Left lung (tissue), 14 donors: ENCODE measurements at places on chromosomes 7 and 10. TPM values are rescaled to one million over a fixed set of nuclear protein-coding genes. Genes with fewer than 3 reads are reported as not detected.

The ABCB1 gene
- total RNA-seq, result 7.0 TPM

The OR2A1 gene
- total RNA-seq, result not detected

The CCT6A gene
- 84.9 TPM for total RNA-seq

The ASB10 gene
- not detected for total RNA-seq

The GLI3 gene
- total RNA-seq, result 29.5 TPM

The GRID1 gene
- 2.6 TPM for total RNA-seq

DNA sequence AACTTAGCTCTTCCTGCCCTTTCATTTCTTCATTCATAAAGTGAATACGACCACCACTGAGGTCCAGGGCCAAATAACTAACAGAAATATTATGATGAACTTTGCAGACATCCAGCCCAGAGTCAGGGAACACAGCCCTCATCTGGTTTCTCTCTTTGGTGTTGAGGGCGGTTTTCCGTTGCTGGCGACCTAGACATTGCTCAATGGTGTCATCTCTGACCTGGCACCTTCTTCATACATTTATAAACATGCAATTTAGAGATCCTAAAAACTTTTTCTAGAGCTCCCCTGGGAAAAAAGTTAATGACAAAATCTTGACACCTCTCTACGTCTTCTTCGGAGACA is 324 bp upstream of the TET1 start:
- H3K27me3 ChIP-seq, result peaks cover 75% of the 10 kb centered on the region
- peak overlapping the region; percentile 42 for H3K4me3 ChIP-seq
- no peak for DNase-seq
- H3K27ac ChIP-seq, result no peak overlapping the region
- no peaks in the 10 kb centered on the region for H3K36me3 ChIP-seq

- DNase-seq, result no peak
- no peak overlapping the region for H3K27ac ChIP-seq
- peaks cover 5% of the 10 kb centered on the region for H3K4me1 ChIP-seq
- no peaks in the 10 kb centered on the region for H3K27me3 ChIP-seq
- H3K36me3 ChIP-seq, result no peaks in the 10 kb centered on the region
These were observed 97.8 kb downstream of the PLXDC2 start for GRCh38 chr10:19913987-19914386.

DNA sequence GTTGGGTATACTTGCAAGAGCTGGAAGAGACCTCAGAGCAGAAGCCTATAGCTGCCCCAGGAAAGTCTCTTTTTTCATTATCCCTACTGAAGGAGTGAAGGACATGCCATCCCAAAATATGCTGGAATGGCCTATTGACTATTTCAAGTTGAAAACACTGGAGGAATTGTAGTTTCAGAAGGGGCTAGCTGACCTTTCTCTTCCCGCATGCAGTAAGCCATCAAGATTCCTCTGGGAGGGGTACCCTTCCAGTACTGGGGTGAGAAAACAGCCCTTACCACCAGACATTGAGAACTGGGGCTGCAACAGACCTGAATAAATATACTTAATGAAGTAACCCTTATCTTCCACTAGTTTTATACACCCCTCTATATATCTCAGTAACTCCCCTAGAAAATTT is 41.7 kb downstream of the CHCHD3 start:
- no peak overlapping the region for H3K4me3 ChIP-seq
- no peaks in the 10 kb centered on the region for H3K4me1 ChIP-seq
- no peaks in the 10 kb centered on the region for H3K27me3 ChIP-seq
- H3K27ac ChIP-seq, result no peak overlapping the region
- no peaks in the 10 kb centered on the region for H3K36me3 ChIP-seq
- DNase-seq, result no peak

DNA sequence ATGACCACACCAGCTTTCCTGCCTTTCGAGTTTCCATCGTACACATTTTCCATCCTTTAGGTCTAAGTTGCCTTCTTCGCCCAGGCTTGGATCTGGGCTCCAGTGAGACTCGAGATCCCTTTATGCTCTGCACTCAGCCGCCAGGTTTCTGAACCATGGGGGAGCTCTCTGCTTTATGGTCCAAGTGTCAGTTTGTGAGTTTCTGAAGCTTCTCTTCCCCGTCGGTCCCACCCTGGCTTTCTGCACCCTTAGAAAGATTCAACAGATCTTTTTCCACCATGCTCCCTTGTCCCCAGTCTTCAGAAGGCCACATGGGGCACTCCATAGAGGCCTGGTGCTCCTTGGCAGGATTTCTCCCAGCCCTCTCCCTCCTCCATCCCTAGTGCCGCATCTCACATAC is 402.0 kb downstream of the PTPRN2 start:
- H3K27me3 ChIP-seq, result no peaks in the 10 kb centered on the region
- H3K4me1 ChIP-seq, result no peaks in the 10 kb centered on the region
- H3K36me3 ChIP-seq, result no peaks in the 10 kb centered on the region
- H3K27ac ChIP-seq, result no peak overlapping the region
- no peak overlapping the region for H3K4me3 ChIP-seq

GRCh38 chr10:58704671-58705141 is 192.0 kb downstream of the BICC1 start:
- no peak overlapping the region for H3K27ac ChIP-seq
- H3K36me3 ChIP-seq, result no peaks in the 10 kb centered on the region
- no peak for DNase-seq
- no peaks in the 10 kb centered on the region for H3K4me1 ChIP-seq

GRCh38 chr10:76298329-76298728 is 866.9 kb downstream of the LRMDA start:
- H3K27me3 ChIP-seq, result no peaks in the 10 kb centered on the region
- no peaks in the 10 kb centered on the region for H3K36me3 ChIP-seq
- H3K4me3 ChIP-seq, result no peak overlapping the region
- peaks cover 4% of the 10 kb centered on the region for H3K4me1 ChIP-seq
- no peak overlapping the region for H3K27ac ChIP-seq

DNA sequence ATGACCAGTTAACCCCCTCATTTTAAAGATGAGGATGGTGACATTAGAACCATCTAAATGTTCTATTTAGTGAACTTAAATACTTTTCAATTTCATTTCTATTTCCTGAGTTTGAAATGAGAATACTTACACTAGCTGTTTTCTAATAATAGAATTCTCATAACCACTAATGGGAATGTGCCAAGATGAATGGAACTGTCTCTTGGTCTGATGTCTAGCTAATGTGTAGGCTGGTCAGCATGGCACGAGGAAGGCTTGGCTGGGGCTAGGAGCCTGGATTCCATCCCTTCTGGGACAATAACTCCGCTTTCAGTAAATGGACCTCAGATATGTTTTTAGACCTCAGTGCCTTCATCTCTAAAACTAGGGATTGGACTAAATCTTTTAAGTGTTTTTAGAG is 185.8 kb upstream of the NRP1 start:
- DNase-seq, result no peak
- H3K36me3 ChIP-seq, result no peaks in the 10 kb centered on the region
- no peak overlapping the region for H3K4me3 ChIP-seq
- H3K4me1 ChIP-seq, result no peaks in the 10 kb centered on the region
- H3K27me3 ChIP-seq, result no peaks in the 10 kb centered on the region

- H3K27me3 ChIP-seq, result no peaks in the 10 kb centered on the region
- no peak for DNase-seq
- H3K27ac ChIP-seq, result no peak overlapping the region
- no peaks in the 10 kb centered on the region for H3K4me1 ChIP-seq
These were observed 77.4 kb downstream of the RNLS start for GRCh38 chr10:88505680-88506215.

DNA sequence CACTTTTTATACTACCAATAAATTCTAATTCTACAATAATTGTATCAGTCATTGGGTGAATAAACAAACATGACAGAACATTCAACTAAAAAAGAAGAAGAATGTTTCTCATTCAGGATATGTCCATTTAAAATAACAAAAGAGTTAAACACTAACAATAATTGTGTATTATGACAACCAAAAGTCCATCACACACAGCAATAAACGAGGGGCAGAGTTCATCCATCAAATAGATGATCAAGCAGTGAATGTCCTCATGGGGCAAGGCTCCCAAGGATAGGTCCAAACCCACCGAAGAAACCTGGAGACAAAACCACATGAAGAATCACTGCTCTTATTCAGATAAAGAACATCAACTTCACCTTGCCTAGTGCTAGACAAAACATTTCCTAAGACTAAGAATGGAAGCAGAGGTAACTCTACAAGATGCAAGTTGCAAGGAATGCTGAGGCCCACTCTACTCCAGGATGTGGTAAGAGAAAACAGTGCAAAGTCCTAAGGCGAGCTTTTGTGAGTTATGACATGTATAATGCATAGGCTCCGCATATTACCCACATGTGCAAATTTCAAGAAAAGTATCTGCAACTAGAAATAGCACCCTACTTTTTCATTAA is 115.1 kb downstream of the PARD3 start:
- no peak overlapping the region for H3K4me3 ChIP-seq
- no peaks in the 10 kb centered on the region for H3K27me3 ChIP-seq
- H3K4me1 ChIP-seq, result peaks cover 21% of the 10 kb centered on the region

GRCh38 chr10:17865351-17865750 is 56.2 kb downstream of the MRC1 start:
- DNase-seq, result no peak
- H3K27ac ChIP-seq, result no peak overlapping the region
- no peaks in the 10 kb centered on the region for H3K4me1 ChIP-seq
- no peaks in the 10 kb centered on the region for H3K27me3 ChIP-seq
- H3K4me3 ChIP-seq, result no peak overlapping the region

DNA sequence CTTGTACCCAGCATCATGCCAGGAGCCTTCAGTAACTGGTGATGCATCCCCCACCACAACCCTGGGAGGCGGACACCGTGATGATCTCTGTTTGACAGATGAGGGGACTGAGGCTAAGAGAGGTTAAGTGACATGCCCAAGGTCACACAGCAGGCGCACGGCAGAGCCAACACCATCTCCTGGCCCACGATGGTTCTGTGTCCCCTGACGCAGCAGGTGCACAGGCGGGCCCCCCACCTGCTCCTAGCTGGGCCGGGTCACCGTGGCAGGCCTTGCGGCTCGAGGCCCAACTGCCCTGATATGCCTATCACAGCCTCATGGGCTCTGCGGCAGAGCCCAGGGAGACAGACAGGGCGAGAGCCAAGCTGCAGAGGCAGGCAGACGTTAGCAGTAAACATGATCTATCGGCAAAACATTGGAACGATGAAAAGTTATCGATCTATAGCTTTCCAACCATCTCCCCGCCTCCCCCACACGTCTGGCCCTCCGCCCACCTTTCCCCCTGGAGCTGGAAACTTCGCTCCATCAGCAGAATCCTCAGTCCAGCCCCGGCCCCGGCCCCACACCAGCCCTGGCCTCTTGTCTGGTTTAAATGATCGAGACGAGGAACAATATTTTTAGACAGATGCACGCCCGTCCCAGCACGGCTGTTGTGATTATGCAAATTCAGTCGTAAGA is 65.9 kb downstream of the ELFN1 start:
- H3K4me3 ChIP-seq, result no peak overlapping the region
- no peaks in the 10 kb centered on the region for H3K4me1 ChIP-seq
- DNase-seq, result no peak
- no peaks in the 10 kb centered on the region for H3K27me3 ChIP-seq
- no peak overlapping the region for H3K27ac ChIP-seq
- no peaks in the 10 kb centered on the region for H3K36me3 ChIP-seq
